Pancreas (tissue), 10 donors: ENCODE measurements at places on chromosomes 16 and 17. TPM values are rescaled to one million over a fixed set of nuclear protein-coding genes. Genes with fewer than 3 reads are reported as not detected.

The TEKT1 gene
- not detected for total RNA-seq

DNA sequence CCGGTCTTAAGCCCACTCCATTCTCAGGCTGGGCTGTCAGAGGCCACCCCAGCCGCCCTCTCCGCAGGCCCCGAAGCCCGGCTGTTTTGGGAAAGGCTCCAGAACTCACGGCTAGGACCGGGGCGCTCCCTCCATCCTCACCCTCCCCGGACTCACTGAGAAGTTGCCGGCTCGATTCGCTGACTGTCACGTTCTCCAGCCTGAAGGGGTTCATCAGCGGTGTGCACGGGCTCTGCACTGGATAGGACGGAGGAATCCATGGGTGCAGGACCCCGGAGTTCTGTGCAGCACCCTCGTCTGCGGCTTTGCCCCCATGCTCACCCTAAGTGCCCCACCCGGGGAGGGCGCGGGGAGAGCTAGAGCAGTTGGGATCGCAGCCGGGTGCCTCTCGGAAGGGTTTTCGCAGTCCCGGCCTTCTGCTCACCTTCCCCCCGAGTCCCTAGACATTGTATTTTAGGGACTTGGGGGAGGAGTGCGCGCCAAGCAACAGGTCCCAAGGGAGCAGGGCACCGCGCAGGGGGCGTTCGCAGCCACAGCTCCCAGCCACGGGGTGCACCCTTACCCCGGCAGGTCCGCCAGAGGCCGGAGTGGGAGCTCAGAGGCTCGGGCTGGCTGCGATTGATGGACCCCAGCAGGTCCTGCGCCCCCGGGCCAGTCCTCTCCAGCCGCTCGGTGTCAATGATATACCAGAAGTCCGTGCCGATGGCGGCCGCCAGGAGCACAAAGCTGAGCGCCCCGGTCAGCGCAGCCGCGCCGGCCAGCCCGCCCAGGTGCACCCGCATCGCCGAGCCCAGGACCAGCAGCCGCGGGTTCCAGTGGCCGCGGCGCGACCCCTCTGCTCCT, 1.0 kb downstream of the TMEM114 start:
- DNase-seq: no peak

DNA sequence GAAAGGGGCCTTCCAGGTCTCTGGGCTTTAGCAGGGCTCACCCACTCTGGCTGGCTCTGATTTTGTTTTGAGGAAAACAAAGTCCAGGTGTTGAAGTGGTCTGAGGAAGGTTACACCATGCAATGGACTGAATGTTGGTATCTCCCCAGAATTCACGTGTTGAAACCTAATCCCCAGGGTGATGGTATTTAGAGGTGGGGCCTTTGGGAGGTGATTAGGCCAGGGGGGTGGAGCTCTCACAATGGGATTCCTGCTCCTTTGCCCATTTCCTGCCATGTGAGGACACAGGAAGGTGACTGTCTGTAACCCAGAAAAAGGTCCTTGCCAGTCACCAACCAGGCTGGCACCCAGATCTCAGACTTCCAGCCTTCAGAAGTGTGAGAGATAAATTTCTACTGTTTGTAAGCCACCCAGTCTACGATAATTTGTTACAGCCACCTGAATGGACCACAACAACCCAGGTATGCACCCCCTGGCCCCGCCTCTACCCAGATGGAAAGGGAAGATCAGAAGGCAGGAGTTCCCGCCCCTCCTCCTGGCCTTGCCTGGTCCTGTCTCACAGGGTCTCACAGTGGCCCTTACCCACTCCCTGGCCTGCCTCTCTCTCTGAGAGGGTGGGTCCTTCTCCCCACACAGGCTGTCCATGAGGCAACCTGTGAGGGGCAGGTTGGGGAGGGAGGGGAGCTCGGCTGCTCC, 32.0 kb downstream of the LRRC75A start:
- DNase-seq: no peak

GRCh38 chr17:17710728-17711541, 29.7 kb downstream of the RAI1 start:
- peak; percentile 86 for DNase-seq

DNA sequence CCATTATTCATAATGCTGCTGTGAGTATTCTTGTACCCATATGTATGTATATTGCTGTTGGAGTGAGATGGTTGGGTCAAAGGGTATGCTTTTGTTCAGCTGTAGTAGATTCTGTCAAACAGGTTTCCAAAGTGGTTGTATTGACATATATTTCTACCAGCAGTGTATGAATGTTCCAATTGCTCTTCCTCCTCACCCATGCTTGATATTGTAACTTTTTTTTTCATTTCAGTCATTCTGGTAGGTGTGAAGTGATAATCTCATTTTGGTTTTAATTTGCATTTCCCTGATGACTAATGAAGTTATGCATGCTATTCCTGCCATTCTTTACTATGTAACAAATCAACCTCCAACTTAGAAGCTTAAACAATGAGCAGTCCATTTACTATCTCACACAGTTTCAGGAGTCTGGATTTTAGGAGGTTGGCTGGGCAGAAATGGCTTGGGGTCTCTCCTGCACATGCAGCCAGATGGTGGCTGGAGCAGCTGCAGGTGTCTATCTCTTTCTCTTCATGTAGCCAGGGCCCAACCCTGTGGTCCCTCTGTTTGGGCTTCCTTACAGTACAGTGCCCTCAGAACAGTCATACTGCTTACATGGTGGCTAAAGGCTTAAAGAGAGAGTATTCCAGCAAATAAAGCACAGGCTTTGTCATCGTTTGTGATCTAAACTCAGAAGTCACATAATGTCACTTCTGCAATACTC, 21.2 kb downstream of the ERAL1 start:
- DNase-seq: no peak

DNA sequence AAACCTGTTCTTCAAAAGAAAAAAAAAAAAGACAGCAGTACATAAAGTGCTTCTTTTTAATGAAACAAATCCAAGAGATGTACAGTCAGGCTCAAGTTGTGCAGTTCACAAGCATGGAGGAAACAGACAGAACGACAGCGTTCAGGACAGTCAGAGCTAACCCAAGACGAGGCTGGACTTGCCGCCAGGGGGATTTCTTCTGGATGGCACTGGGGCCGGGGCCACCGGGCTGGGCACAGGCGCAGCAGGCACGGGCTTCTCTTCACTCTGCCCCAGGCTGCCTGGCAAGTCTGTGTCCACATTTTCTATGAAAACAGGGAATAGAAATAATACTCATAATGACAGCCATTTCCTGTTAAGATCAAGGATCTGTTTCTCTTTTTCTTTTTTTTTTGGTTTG, 4.4 kb upstream of the NT5C start:
- DNase-seq: no peak

DNA sequence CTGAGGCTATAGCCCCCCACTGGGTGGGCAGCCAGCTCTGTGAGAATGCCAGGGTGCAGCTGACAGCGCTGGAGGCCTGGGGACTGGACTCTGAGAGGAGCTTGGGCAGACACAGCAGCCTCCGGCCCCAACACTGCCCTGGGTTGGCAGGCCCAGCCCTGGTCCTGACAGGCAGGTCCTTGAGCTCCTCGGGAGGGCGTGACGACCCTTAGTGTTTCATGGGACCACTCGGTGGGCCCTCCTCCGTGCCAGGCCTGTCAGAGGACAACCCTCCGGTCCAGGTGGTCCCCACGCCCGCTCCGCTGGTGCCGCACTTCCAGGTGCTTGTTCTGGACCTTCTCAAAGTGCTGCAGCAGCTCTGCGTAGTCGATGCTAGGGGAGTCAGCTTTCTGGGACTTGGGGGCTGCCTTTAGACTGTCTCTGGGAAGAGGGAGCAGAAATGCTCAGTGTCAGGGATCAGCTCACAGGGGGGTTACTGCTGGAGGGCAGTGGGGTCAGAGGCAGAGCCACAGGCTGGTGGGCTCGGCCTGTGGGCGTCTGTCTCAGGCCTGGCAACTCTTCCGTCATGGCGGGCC, 1.9 kb upstream of the MTSS2 start:
- DNase-seq: no peak

- no peak for DNase-seq
Observed at GRCh38 chr16:85483424-85483823, 129.7 kb upstream of the GSE1 start.

DNA sequence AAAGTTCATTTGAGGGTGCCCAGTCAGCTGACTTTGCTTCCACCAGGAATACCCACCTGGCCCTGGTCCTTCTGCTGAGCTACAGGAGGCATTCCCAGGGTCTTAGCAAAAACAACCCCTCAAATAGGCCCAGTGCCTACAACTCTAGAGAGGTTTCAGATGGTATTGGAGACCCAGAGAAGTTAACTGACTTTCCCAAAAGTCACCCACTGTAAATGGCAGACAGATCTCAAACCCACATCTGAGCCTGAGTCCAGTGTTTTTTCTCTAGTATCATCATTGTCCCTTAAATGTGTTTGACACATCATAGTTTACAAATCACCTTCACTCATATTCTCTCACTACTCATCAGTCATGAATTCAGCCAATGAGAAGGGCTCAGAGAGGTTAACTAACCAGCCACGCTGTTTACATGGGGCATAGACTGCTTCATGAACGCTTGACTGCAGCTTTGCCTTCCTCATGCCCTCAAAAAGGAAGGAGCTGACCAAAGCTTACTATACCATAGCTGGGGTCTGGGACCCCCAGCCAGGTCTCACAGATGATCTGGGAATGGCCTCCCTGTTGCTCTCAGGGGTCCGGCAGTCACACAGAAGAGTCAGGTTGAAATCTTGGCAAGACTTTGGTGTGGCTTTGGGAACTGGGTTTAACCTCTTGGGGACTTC, 3.7 kb downstream of the PHOSPHO1 start:
- DNase-seq: no peak

GRCh38 chr17:62627904-62628633, 599 bp downstream of the MRC2 start:
- no peak for DNase-seq

The AIPL1 gene
- not detected for total RNA-seq

The EPX gene
- not detected for total RNA-seq

The OTOP2 gene
- not detected for total RNA-seq

- DNase-seq: no peak
Observed at GRCh38 chr16:74611721-74612120, 4.8 kb upstream of the GLG1 start.

The PRMT7 gene
- total RNA-seq: 15.8 TPM

DNA sequence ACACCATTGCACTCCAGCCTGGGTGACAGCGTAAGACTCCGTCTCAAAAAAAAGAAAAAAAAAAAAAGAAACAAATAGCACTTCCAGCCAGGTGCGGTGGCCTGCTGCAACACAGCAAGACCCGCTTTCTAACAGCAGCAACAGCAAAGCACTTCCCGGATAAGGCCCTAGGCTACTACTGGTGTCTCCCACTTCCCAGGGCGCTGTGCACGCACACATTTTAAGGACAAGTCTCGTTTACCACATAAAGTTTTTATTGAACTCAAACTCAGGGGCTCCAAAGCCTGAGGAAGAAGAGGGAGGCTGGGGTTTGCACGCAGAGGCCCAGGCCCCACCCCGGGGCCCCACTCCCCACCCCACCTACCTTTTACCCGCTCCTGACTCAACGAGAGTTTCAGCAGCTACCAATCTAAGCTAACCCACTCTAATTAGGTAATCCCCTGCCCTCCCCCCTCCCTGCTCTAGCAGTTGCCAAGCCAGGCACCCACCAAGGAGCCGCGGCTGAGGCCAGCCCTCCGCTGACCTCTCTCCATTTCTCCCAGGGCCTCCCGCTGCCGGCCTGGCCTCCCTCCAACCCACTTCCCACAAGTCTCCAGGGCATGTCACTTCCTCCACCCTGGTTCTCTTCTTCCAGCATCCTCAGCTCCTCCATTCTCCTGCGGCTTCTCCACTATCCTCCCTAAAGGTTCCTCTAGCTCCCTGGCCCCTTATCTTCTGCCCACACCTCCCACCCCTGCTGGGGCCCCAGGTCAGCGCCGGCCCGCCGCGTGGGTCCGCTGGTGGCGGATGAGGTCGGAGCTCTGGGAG, 2.4 kb downstream of the ZNF768 start:
- no peak for DNase-seq

DNA sequence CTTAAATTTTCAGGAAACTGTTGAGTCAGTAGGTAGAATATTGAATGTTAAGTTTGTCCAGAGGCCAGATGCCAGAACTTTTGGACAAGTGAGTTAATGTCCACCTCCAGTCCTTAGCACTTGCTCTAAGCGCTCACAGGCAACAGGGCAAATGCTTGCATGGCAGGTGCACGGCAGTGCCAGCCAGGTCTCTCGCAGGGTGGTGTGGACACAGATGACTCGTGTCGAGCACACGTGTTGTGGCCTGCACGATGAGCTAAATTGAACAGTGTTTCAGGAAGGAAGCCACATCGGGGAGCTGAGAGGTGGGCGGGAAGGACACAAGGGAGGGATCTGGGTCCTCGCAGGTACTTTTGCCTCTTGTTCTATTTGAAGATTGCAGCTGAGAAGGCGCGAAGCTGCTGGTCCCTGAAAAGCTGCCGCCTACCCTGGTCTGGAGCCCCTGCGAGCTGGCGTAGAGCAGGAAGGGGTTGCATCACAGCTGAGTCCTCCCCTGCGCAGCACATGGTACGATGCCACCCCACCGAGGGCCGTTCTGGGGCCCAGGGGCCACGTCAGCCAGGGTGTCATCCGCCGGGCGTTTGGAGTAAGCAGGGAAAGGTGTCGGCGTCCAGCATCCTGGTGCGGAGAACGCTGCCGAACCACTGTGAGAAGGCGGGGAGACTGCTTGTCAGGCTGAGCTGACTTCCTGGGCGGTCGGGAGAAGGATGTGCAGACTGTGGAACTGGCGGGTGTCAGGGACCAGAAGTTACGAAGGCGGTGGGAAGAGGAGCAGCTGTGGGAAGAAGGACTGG, 6.3 kb downstream of the RAB40C start:
- peak; percentile 82 for DNase-seq

- DNase-seq: no peak
Observed at GRCh38 chr16:81823111-81823510, 44.0 kb downstream of the PLCG2 start.

The MMP28 gene
- total RNA-seq: 0.82 TPM

The EIF3C gene
- 336 TPM for total RNA-seq
